Adipocyte (in vitro differentiated cells): ENCODE measurements at places on chromosomes 1 and 21.

GRCh38 chr21:26815197-26815596 is 30.0 kb downstream of the ADAMTS1 start:
- no peak for DNase-seq

DNA sequence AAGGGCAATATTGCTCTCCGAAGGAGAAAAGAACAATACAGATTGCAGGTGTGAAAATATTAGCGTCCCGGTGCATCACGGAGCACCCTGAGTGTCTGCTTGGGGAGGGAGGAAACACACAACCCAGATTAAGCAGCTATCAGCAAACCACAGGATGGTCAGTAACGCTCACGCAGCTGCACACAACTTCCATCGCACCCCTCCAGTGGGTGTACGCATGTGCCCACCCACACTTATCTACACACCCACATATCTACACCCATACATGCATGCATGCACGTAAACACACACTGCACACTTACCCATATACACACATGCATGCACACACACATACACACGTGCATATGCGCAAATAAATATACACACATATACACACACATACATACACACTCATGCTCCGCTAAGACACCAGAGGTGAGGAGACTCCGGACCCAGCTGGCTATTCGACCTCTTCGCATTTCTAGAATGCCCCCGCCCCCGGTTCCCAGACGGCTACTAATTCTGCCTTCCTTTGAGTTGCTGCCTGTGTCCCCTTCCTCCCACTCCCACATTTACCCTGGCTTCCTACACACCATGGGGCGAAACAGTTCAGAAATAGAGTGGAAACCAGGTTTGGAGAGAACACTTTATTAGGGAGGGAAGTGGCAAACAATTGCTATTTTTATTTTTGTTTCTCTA is 26.2 kb downstream of the ITPKB start:
- DNase-seq = no peak

GRCh38 chr1:166164995-166165660 is 1.7 kb downstream of the FAM78B start:
- peak; percentile 68 for DNase-seq

GRCh38 chr1:230548357-230548756 is 93.9 kb upstream of the COG2 start:
- DNase-seq = no peak

GRCh38 chr1:10767282-10767681 is 29.2 kb downstream of the CASZ1 start:
- no peak for DNase-seq

DNA sequence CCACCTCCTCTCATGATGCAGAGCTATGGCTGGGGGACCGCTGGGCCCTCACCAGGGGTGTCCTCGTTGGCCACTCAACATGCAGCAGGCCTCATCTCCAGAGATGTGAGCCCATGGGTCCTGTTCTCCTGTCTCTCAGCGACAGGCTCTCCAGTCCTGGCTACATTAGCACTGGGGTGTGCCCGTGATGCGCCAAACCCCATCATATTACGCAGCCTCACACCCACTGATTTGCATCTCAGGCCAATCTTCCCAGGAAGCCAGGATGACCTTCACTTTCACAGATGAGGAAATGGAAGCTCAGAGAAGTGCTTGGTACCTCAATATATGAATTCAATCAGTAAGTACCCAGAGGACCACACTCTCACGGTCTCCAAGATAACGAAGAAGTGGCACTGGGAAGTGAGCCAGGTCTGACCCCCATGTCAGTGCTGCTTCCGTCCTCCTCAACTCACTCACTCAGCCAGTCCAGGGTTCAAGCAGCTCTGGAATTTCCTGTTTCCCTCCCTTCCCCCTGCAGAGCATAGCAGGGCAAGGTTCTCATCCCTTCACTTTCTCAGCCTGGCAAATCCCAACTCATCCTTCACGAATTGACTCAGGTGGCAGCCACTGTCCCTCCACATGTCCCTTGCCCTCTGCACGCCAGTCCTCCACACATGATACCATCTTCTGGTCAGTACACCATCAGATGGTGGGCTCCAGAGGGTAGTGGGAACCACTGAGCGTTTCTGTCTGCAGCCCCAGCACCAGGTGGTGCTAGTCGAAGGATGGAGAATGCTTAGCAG is 28.9 kb upstream of the EVA1B start:
- no peak for DNase-seq

DNA sequence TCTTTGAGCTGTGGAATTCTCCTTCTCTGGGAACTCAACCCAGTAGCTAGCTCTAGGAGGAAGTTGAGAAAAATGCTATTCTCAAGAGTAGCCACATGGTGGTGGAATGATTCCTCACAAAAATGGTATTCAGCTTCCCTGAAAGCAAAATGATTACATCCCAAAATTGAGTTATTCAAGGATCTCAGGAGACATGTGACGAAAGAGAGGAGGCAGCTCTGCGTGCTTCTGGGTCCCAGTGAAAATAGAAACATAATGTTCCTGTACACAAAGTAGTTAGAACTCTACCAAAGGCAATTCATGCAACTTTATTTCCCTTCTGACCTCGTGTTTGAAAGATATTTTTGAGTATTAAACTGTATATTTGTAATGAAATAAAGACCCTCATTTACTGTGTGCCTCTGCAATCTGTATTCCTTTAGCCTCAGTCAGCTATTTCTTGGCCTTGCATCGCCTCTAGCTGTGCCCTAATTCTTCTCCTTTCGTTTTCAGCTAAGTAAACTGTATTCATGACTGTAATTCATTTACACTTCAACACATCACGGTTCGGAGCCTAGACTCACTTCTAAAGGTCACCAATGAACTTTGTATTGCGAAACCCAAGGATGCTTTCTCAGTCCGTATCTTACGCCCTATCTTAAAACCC is 167.3 kb downstream of the FASLG start:
- peak; percentile 94 for DNase-seq

DNA sequence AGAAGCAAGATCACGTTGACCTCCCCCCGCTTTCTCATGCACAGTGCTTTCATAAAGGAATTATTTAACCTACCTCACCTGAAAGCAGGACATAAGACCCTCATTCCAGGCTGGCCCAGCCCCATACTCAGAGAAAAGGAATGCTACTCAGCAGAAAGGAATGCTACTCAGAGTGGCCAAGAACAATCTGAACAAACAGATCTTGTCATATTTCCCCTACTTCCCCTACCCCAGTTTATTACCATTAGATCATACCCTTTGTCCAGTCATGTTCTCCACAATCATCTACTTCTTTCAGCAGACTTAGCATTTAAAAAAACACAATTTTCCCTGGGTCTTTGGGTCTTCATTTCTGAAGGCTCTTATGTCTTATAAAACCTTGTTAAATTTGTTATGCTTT is 89.8 kb downstream of the SLC16A1 start:
- DNase-seq = peak; percentile 57
